Stimulated activated CD8-positive, alpha-beta memory T cell treated with anti-CD3 and anti-CD28 coated beads, Interleukin-4, amount 100 ng/mL, for 1 hour (primary cell): ENCODE measurements at places on chromosomes 13 and 19.
A peak's percentile ranks its signal among the peaks of the same experiment; 100 is the strongest.

GRCh38 chr13:59391696-59392095 lies 772.0 kb downstream of the DIAPH3 start:
- no peak for DNase-seq

GRCh38 chr19:10587022-10587838 lies at the start of gene AP1M2:
TSS of gene AP1M2 (minus strand) at chr19:10587312. CDS start at chr19:10587231, 81 bp downstream.
- no peak for DNase-seq

GRCh38 chr13:42048342-42048683 lies at the start of gene DGKH:
TSS of gene DGKH (plus strand) at chr13:42048648. CDS start at chr13:42048774, 126 bp downstream.
- no peak for DNase-seq

- DNase-seq, result no peak
Observed at GRCh38 chr19:9139609-9140158, 513 bp upstream of the ZNF317 start.

DNA sequence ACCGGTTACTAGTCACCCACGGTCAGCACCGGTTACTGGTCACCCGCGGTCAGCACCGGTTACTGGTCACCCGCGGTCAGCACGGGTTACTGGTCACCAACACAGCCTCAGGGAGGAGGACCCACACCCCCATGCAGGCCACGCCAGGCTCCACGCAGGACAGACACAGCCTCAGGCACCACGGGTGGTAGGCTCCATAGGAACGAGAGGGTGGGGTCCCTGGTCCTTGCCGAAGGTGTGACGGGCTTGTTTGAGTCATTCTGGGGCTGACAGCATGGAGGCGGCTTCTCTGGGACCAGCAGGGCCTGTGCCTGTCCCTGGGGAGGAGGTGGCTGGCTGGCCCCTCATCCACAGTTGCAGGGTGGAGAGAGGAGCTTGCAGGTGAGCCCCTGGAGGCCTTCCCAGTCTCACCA lies 122.8 kb upstream of the SOX1 start:
- no peak for DNase-seq

GRCh38 chr19:44876930-44877535 lies 14.0 kb upstream of the TOMM40 start:
- DNase-seq, result no peak

- no peak for DNase-seq
Observed at GRCh38 chr19:3849092-3849491, 19.7 kb downstream of the ZFR2 start.

DNA sequence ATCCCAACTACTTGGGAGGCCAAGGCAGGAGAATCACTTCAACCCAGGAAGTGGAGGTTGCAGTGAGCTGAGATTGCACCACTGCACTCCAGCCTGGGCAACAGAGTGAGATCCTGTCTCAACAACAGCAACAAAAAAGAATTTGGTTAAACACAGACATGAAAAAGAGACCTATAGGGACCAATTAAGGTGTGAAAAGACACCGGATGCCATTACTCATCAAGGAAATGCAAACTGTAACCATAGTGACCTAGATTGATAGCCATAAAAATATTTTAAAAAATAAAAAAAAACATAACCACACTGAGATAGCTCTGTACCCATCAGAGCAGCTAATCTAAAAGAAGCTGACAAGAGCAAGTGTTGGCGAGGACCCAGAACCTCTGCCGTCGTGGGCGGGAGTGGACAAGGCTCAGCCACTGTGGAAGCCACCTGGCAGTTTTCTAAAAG lies 37.1 kb upstream of the ISYNA1 start:
- DNase-seq, result no peak

DNA sequence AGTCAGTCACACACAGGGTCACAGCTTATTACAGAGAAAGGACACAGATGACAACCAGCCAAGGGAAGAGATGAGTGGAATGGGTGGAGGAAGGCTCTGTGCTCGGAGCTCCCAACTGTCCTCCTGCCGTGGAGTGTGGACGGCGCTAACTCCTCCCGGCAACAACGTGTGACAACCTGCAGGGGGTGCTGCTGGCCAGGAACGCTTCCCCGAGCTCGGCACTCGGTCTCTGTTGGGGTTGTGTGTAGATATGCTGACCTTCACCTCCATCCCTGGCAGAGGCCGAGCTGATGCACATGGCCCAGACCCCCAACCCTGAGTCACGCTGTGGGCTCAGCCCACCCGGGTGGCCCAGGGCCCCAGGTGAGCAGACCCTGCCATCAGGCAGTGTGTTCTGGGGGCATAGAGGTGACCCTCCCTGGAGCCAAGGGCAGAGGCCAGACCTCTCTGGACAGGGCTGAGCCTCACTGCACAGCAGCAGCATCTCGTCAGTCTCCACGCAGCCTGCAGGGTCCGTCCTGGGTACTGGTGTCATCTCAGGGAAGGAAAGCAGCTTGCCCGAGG lies 14.1 kb downstream of the ZNF444 start:
- DNase-seq, result no peak

DNA sequence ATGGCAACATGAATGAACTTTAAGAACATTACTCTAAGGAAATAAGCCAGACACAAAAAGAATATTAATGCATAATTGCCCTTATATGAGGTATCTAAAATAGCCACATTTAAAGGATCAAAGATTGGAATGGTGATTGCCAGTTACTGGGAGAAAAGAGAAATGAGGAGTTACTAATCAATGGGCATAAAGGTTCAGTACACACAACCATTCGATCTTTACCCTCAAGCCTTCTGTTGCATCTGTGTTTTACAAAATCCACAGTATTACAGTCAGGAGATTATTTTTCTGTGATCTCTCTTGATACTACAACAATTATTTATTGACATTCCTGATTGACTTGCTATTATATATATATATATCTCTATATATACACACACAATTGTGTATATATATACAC lies 310.0 kb upstream of the SLITRK5 start:
- DNase-seq, result no peak

DNA sequence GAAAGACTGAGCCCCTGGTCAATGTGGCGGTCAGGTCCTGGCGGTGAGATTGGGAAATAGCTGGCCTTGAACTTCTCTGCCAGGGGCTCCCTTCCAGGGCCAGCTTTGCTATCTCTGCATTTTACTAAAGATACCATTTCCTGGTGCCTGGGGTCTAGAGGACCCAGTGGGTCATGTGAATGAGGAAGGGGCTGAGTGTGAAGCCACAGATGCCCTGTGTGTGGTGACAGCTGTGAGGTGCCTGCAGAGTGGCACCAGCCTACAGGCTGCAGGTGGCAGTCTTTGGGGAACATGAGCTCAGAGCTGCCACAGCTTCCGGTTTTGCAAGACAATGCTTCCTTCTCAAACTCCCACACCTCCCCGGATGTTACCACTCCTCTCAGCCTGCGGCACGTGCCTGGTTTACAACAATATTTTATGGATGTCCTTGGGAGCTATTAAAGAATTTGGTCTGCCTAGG lies 5.2 kb upstream of the MLNR start:
- no peak for DNase-seq

DNA sequence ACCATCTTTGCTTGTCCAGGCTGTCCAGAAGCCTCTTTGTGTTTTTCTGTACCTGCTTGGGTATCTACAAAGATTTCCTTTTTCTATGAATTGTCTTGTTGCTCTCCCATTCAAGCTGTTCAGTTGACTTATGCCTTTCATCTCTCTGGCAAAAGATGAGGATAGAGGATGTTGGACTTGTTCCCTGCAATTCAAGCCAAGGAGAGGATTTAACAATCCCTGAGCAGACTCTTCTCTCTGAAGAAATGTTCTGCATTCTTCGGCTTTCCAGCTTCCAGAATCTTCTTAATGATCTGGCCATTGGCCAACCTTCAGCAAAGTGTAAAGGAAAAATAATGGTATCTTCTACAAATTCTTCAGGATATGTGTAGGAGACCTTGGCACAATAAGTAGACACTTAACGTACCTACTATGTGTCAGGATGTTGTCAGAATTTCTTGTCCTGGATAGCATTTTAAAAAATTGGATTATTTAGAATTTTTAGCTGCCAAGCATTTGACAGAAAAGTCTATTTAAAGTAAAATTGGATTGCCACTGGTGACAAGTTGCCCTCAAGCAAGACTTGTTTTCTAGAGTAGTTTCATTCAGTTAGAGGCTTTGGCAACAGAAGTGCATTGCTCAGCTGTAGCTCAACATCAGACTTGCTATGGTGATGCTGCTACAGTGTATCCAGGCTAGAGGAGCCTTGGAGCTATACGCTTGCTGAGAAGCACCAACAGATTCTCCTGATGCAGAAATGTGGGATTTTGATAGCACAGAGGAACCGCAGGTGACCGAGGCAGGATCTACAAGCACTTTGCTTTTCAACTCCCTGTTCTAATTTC lies 455.7 kb downstream of the SUCLA2 start:
- DNase-seq, result no peak

- no peak for DNase-seq
Observed at GRCh38 chr13:94020833-94021232, 458.6 kb downstream of the DCT start.

- DNase-seq, result no peak
Observed at GRCh38 chr19:49779731-49780555, 13.1 kb downstream of the AP2A1 start.

DNA sequence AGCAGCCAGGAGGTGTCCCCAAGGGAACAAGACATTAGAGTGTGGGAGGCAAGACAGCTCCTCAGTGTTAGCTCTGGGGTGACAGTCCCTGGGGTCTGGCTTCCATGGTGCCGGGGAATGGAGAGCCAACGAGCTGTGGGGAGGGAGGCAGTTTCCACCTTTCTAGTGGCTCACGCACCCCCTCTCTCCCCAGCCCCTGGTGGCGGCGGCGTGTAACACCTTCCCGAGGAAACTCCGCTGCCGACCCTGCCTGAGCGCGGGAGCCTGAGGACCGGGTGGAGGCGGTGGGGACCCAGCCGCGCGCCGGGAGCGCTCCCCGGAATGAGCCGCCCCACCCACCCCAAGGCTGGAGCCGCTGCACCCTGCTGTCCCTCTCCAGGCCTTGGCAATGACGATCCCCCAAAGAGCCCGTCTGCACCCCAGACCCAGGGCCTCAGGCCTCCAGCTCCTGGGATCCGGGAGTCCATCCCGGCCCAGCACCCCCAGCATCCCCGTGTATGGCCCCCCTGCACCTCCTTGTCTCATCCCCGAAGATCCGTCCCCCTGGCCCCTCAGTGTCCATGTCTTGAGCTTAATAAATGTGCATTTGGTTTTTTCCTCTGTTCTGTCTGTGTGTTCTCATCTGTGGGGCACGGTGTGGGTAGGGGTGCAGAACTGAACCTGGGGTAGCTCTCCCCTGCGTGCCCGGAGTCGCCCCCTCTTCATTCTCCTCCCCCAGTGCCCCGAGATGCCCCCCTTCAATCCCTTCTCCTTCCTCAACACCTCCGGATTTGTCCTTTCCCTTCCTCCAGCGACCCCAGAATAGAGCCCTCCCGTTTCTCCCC lies 622 bp upstream of the FXYD5 start:
- DNase-seq, result peak; percentile 46

GRCh38 chr19:47663911-47664771 lies 49.1 kb upstream of the EHD2 start:
- no peak for DNase-seq

GRCh38 chr19:2534423-2535013 lies 58.6 kb downstream of the GADD45B start:
- no peak for DNase-seq

- DNase-seq, result no peak
Observed at GRCh38 chr19:43724896-43725295, 9.0 kb downstream of the IRGC start.

DNA sequence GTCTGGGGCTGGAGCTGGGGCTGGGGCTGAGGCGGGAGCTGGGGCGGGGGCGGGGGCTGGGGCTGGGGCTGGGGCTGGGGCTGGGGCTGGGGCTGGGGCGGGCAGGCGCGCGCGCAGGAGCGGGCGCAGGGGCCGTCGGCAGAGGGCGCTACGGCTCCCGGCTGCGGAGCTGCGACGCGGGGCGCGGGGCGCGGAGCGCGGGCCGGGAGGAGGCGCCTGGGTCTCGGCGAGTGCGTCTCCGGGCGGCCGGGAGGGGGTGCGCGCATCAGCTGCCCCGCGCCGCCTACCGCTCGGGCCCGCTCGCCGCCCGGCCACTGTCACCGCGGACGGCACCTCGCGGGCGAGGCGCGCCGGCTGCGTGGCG lies 422 bp upstream of the MTUS2 start:
- DNase-seq, result no peak

- DNase-seq, result no peak
Observed at GRCh38 chr19:35565016-35565856, 1.8 kb upstream of the ATP4A start.

- DNase-seq, result no peak
Observed at GRCh38 chr13:79593641-79594275, 112.8 kb downstream of the NDFIP2 start.

GRCh38 chr19:3404324-3405260 lies 38.2 kb downstream of the NFIC start:
- no peak for DNase-seq

GRCh38 chr13:22874839-22875238 lies 305.9 kb upstream of the SGCG start:
- no peak for DNase-seq

DNA sequence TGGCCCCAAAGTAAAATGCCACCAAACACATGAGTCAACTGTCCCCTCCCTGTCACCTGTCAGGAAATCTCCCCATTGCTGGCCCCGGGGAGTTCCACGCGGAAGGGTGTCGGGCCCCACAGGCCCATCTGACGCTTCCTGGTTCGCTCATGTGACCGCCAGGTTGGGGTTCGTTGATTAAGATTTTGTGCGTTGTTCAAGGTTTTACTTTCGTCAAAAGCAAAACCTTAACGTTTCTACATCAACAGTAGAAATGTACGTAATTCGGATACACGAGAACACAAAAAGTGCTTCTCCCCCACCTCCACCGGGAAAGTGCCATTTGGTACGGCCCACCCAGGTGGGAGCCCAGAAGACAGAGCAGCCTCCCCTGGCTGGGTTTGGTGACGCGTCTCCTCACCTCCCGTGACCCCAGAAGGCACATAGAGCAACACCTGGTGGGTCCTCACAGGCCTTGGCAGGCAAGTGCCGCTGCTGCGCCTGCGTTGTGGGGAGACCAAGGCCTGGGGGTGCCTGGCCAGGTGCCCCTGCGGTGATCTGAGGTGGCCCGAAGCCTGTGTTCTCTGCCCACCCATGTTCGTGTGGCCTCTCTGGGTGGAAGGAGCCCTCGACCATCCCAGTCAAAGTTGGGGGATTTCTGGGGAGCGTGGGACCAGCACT lies 161.6 kb downstream of the KDM4B start:
- peak; percentile 28 for DNase-seq

- DNase-seq, result peak; percentile 49
Observed at GRCh38 chr19:19627621-19628500, at the start of gene LPAR2. TSS of gene LPAR2 (minus strand) at chr19:19628220. CDS start at chr19:19627275, 945 bp downstream.

- DNase-seq, result no peak
Observed at GRCh38 chr13:66214467-66214866, 1015.7 kb downstream of the PCDH9 start.

DNA sequence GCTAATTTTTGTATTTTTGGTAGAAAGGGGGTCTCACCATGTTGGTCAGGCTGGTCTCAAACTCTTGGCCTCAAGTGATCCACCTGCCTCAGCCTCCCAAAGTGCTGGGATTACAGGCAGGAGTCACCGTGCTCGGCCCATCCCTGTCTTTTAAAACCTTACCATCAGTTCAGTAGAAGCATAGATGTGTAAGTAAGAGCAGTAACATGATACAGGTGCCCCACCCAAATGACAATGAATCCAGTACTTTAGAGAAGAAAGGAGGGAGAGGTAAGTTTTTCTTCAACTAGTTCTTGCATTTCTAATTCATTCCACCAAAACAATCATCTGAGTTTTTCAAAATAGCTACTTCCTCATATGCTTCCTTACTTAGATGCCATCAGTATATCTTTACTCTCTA lies 21.9 kb downstream of the SPRY2 start:
- DNase-seq, result no peak
